ENCODE measurements at places on chromosomes 5 and 9. TPM values are rescaled to one million over a fixed set of nuclear protein-coding genes. Genes with fewer than 3 reads are reported as not detected.

DNA sequence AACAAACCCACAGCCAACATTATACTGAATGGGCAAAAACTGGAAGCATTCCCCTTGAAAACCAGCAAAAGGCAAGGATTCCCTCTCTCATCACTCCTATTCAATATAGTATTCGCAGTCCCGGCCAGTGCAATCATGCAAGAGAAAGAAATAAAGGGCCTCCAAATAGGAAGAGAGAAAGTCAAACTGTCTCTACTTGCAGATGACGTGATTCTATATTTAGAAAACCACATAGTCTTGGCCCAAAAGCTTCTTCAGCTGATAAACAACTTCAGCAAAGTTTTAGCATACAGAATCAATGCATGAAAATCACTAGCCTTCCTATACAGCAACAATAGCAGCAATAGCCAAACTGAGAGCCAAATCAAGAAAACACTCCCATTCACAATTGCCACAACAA, 333.7 kb upstream of the EDIL3 start:
- DNase-seq: no peak

DNA sequence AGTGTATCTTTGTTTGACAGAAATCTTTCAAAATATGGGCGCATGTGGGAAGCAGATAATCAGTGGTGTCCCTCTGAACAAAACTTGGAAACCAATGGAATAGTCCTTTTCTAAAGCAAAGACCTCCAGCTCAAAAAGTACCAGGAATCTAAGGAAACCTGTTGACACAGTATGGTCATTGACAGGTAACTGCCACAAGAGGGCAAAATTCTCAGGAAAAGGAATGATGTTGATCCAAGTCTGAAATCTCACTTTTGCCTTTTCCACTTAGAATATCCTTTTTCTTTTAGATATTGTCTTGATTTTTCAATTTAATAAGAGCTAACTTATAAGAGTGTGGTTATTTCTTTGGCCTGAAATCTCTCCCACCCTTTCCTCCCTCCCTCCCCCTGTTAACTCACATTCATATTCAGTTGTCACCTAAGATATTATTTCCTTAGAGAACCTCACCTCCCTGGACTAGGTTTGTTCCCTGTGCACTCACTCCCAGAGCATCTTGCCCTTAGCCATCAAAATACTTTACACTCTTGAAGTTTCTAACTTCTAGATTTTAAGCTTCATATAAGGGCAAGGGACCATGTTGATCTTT, 59.0 kb upstream of the BARX1 start:
- peak; percentile 38 for DNase-seq

ATOX1 gene
- total RNA-seq: 38.9 TPM

- no peak for DNase-seq
These were observed 130.5 kb downstream of the MVB12B start for GRCh38 chr9:126457175-126457547.

TMEM215 gene
- total RNA-seq: 0.10 TPM

- no peak for DNase-seq
These were observed 33.1 kb downstream of the BTF3 start for GRCh38 chr5:73531356-73531755.

FAM169A gene
- total RNA-seq: 37.6 TPM

- no peak for DNase-seq
These were observed 31.7 kb downstream of the IL33 start for GRCh38 chr9:6247266-6247665.

PCDHA12 gene
- total RNA-seq: 2.3 TPM

DNA sequence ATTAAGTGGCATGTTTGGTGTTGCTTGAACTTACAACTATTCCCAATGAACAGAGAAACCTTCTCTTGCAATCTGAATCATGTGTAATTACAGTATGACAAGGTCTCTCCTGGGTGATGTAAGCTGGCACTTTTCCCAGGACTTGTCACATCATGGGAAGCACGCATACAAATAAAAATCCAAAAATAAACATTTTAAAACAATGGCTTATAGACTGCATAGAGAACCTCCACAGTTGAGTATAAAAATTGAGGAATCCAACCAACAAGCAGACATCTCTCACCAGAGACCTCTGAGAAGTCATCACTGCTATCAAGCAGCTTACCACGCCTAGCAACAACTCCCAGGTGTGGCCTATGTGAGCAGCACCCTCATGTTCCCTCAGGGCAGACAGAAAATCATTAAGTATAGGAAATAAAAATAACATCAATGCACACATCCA, 3.9 kb downstream of the MLLT3 start:
- DNase-seq: no peak

DNA sequence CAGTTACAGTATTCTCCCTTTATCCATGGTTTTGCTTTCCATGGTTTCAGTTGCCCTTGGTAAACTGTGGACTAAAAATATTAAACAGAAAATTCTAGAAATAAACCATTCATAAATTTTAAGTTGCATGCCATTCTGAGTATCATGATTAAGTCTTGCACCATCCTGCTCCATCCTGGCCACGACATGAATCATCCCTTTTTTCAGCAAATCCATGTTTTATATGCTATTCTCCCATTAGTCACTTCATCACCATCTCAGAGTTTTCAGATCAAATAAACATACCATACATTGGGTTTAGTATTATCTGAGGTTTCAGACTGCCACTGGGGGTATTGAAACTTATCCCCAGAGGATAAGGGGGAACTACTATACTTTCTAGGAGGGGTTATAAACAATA, 234.4 kb upstream of the ATP10B start:
- no peak for DNase-seq

DNA sequence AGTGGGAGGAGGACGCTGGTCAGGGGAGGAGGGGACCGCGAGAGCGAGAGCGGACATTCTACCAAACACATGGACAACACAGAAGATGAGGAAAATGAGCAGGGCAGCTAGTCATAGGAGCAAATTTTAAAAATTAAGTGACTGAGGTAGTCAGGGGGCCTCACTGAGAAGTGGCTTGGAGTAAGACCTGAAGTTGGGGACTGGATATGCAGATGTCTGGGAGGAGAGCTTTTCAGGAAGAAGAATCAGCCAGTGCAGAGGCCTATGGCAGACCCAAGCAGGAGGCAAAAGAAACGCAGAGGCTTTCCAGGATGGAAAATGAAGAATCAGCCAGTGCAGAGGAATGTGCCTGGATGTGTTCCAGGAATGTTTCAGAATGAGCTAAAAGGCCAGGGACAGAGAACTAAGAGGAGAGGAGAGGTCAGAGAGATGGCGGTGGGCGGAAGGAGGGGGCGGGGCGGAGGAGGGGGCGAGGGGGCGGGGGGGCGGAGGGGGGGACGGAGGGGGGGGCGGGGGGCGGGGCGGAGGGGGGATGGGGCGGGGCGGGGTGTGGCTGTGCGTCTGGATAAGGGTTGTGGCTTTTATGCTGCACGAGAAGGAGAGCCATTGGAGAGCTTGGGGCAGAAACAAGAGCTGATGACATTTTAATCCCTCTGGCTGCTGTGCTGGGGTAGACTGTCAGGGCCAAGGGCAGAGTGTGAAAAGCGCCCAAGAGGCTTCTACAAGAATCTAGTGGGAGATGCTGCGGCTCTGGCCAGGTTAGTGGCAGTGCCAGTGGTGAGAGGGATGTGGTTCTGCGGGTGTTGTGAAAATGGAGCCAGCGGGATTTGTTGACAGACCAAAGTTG, 129.6 kb downstream of the KCNIP1 start:
- peak; percentile 97 for DNase-seq

GRCh38 chr9:93295456-93296076, 111.6 kb downstream of the WNK2 start:
- DNase-seq: no peak

DNA sequence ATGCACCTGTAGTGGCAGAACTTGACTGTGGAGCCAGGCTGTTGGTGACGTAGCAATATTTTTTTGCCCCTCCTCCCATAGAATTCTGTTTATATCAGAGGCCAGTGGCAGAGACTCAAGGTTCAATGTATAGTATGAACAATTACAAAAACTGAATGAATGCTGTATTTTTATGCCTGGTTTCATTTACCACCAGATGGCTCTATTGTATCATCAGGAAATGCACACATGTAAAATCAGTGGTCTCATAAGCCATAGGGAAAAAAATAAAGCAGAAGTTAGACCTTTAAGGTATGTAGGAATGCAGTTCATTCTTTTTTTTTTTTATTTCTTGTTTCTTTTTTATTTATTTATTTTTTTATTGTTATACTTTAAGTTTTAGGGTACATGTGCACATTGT, 43.6 kb downstream of the CCDC192 start:
- no peak for DNase-seq

SIT1 gene
- 0.69 TPM for total RNA-seq

- DNase-seq: no peak
These were observed 335.0 kb downstream of the DNAH5 start for GRCh38 chr5:13609504-13609903.

DNA sequence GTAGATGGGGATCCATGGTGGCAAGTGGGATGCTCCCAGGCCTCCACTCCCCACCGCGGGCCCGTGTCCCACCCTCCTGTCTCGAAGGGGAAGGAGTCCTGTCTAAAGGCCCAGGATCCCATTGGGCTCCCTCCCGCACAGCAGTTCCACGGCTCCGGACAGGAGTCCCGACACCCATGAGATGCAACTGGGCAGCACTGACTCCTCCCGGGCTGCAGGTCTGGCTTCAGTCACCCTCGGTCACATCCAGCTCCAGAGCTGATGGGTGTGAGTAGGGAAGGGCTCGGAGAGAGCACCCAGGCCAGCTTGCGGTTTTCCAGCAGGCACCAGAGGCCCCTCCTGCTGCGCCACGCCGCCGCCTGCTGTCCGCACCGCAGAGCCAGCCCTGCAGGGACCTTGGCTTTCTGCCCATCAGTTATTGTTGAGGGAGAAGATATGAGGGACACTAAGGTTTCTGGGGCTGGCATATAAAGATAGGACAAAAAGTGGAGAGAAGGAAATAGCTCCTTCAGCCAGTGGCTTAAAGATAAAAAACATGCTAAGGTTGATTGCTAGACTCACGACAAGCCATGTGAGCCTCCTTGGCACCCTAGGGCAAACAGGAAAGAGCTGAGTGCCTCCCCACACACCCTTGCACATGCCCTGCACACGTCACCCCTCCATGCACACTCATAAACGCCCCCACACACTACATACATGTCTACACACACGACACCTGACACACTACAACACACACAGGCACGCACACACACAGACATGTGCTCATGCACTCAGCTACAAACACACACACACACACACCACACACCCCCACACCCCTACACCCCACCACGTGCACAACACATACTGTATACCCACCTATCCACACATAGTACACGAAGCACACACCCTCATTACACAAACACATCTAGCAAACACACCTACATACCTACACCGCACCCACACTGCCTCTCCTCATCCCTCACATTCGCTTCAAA, 79.0 kb downstream of the AK8 start:
- DNase-seq: peak; percentile 52

- DNase-seq: no peak
These were observed 518.5 kb downstream of the NR2F1-AS1 start for GRCh38 chr5:93062548-93062947.

DNA sequence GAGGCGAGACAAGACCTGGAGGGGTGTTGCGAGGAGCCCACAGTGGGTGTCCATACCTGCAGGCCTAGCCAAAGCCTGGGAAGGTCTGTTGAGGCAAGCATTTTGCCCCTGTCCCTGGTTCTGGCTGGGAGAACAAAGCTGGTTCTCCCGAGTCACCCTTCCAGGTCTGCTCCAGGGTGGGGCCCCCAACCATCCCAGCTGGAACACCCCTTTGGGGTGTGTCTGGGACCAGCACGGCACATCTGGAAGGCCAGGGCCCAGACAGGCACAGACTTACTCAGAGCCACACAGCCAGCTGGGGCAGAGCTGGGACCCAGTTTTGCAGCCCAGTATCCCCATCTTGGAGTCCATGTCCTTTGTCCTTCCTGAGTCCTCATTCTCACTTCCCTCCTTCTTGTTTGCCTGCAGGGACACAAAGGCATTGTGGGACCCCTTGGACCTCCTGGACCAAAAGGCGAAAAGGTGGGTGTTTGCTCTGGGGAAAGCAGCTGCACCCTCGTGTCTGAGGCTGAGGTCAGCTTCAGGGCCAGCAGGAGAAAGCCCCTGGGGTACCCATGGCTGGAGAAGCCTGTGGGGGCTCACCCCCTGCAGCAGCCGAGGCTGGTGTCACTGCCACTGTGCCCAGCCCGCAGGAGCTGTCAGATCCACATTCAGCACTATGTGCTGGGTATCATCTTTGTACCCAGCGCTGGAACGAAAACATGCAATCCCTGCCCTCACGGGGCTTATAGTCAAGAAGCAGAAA, 38.4 kb upstream of the ORM1 start:
- no peak for DNase-seq

PLPP7 gene
- 8.2 TPM for total RNA-seq

DNA sequence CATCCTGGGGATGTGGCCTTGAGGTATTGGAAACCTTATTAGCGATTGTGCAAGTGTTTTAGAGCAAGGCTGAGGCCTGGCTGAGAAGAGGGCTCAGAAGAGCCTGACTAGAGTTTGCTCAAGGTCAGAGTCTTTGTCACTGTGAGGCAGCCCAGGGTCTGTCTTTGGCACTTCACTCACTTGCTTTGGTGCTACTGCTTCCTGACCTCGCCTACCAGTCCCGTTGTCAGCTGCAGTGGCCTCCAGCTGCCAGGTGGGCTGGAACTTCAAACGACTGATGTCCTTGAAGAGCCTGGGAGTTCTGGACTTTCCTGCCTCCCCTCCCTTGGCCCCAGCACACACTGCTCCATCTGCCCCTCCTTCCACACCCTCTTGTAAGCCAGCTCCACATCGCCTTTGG, 228.0 kb downstream of the SNX18 start:
- DNase-seq: no peak

GRCh38 chr5:127302509-127302908, 11.9 kb downstream of the MEGF10 start:
- no peak for DNase-seq

GRCh38 chr5:134020188-134020587, 15.4 kb upstream of the VDAC1 start:
- DNase-seq: no peak

- DNase-seq: no peak
These were observed 169.4 kb upstream of the ANKRD55 start for GRCh38 chr5:56402266-56403220.

DNA sequence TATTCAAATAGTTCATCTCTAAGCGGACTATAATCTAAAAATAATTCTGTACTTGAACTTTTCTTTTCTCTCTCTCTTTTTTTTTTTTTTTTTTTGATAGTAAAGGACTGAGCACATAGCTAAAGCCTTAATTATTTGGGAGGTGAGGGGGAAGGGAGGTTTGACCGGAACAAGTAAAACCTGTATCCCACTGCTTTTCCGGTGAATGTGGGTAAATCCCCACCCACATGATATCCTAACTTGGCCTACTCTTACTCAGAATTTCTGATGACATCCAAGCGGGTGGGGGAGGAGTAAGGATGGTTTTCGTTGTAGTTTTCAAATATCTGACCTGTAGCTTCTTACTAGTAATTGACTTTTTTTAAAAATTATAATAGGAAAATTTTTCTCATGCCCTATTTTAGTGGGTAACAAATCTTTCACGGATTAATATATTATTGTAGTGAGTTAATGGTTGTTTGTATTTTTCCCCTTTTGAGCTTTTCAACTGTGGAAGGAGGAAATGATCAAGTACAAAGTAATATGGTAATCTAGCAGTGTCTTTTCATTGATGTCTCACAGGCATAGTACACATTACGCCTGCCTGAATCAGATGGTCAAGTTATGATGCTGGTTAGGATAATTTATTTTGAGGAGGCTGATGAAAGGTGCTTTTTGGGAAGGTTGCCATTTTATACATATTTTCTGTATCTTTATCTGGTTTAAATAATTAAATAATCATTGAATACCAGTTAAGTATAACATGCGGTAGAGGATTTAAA, 2.2 kb upstream of the ELL2 start:
- DNase-seq: no peak

UBAP2 gene
- 20.8 TPM for total RNA-seq

TMEM245 gene
- 30.4 TPM for total RNA-seq
